Stimulated activated CD8-positive, alpha-beta memory T cell treated with anti-CD3 and anti-CD28 coated beads, Interleukin-4, amount 100 ng/mL, for 4 hours (primary cell): ENCODE measurements at places on chromosomes 4 and X.

GRCh38 chr4:17490575-17491059 is 21.3 kb downstream of the QDPR start:
- no peak for DNase-seq

DNA sequence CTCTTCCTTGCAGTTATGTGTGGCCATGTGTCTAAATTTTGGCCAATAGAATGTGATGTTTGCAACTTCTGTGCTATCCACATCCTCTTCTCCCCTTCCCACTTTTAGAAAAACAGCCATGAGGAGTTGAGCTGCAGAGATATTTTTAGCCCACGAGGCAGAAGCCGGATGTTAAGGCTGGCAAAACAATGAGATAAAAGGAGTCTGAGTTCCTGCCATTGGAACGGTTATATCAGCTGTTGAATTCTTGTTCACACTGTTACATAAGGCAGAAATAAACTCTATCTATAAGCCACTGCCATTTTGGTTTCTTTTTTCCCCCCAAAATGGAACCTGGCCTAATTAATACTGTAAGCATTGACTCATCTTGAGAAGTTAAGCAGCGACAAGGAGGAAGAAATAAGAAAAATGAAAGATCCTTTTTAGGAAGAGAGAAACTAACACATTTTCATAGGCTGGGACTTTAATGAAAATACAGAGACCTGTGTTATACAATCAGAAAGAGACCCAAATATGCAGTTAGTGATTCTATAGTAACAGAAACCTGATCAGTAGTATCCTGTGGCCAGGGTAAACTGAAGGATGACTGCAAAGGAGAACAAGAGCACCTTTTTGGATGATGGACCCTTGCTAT is 200.5 kb downstream of the INPP4B start:
- no peak for DNase-seq

- DNase-seq: no peak
These were observed 52.1 kb upstream of the RAP1GDS1 start for GRCh38 chr4:98209111-98209510.

DNA sequence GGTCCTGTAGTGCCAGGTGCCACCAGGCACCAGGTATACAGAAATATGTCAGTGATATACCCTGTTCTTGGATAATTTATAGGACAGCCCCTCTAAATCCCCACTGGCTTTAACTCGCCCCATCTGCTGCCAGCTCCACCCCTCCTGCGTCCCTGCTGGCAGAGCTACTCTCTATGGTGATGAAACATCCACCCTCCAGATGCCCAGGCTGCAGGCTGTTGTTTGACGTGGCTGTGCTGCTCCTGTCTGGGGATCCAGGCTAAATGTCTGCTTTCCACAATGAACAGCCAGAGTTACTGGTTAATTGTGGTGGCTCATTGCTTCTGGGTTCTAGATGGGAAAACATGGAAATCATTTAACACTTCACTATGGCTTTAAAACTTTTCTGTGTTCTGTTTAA is 12.9 kb downstream of the NHSL2 start:
- DNase-seq: no peak

GRCh38 chr4:128378668-128379067 is 91.1 kb upstream of the PGRMC2 start:
- DNase-seq: no peak

DNA sequence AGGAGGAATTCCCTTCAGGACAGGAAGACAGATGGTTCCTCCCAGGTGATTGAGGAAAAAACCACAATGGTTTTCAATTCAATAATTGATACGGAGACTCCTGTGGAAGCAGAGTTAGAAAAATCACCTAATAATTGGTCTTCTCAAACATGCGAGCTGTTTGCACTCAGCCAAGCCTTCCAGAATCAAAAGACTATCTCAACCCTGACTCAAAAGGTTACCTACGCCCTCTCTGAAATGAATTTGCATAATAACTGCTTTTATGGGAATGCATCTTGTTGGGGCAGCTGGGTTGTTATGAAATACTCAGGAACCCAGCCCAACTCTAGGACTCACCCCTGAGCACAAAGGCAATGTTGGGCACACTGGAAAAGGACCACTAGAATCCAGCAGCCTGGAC is 66.9 kb upstream of the ARSJ start:
- DNase-seq: no peak

GRCh38 chr4:41287005-41287404 is 30.3 kb downstream of the UCHL1 start:
- DNase-seq: no peak

GRCh38 chr4:99927566-99927965 is 18.9 kb downstream of the DNAJB14 start:
- DNase-seq: no peak

GRCh38 chr4:153728151-153728550 is 31.7 kb downstream of the RNF175 start:
- no peak for DNase-seq

DNA sequence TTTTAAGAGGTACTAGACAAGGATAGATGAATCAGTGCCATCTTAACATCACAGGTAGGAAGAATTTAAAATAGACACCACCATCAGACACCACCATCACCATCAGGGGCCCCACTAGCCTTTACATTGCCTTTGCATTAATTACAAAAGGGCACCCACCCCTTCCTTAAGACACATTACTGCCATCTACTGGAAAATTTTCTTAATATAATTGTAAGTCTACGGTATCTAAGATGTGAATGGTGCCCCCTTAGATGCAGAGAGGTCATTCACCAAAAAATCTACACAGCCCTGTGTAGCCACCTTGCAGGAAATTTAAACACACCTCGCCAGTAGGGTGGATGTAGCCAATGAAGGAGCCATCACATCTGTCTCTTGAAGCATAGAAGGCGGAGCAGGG is 184.1 kb downstream of the MID1IP1 start:
- DNase-seq: no peak

GRCh38 chr4:14749910-14750309 is 252.4 kb upstream of the CPEB2 start:
- DNase-seq: no peak

GRCh38 chr4:25881193-25881592 is 18.4 kb upstream of the SEL1L3 start:
- DNase-seq: no peak

DNA sequence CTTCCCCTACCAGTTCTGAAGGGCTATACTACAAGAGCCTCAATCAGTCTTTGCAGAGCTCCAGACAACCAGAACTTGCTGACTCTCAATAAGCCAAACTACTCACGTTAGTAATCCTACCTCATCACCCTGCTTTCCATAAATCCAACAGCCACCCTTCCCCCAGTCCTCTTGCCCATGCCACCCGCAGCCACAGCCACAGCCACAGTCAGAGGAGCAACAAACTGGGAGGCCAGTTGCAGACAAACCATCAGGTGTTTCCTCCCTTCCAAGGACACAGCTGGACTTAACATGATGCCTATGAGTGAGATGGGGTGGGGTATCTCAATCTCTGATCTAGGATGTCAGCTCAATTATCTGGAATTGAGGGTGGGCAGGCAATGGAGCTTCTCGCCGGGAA is 1.0 kb downstream of the GABRA3 start:
- DNase-seq: no peak

- no peak for DNase-seq
These were observed 307.9 kb downstream of the C4orf33 start for GRCh38 chr4:129403848-129404247.

GRCh38 chrX:38754102-38754790 is 47.0 kb upstream of the MID1IP1 start:
- no peak for DNase-seq

DNA sequence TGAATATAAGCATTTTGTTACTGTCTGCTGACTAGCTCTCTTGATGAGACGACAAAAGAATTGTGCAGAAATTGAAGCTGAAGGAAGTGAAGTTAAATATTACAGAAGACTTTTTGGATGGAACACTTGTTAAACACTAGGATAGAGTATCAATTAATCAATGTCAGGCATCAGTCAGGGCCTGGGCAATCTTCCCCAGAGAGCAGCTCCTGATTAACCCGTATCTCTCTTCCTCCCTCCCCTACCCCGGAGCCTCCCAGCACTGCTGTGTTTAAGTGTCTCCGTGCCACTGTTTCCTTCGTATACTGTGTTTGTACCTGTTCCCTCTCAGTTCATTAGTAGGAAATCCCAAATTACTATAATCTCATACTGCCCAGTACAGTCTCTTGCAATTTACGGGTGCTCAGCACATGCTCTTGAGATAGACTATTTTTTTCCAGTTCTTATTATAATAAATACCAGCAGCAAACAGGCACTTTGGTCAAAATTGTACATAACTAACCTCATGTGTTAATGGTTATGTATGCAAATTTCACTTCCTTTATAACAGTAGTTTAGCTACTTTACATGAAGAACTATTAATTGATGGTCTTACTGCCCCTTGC is 765.7 kb upstream of the FTHL17 start:
- no peak for DNase-seq

DNA sequence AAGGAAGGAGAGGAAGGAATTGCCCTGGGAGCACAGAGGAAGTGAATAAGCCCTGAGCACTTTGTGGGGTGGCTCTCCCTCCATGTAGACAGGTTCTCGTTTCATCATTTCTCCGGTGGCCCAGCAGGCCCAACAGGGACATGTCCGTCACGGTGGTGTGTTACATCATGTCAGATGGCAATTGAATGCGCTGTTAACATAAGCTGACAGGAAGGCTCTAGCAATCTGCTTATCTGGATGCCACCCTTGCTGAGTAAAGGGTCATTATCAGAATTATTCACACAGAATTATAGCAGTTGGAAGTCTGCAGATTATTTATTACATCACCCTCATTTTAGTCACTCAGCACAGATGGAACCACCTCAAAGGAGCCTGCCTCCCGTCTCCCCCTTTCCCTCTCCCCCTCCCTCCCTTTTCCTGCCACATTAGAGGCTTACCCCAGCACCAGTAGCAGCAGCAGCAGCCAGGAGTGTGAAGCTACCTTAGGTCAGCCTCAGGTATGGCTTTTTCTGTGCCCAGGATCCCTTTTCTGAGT is 124.3 kb upstream of the TRIM2 start:
- DNase-seq: no peak

- no peak for DNase-seq
These were observed 104.5 kb downstream of the APOOL start for GRCh38 chrX:85108165-85108564.

DNA sequence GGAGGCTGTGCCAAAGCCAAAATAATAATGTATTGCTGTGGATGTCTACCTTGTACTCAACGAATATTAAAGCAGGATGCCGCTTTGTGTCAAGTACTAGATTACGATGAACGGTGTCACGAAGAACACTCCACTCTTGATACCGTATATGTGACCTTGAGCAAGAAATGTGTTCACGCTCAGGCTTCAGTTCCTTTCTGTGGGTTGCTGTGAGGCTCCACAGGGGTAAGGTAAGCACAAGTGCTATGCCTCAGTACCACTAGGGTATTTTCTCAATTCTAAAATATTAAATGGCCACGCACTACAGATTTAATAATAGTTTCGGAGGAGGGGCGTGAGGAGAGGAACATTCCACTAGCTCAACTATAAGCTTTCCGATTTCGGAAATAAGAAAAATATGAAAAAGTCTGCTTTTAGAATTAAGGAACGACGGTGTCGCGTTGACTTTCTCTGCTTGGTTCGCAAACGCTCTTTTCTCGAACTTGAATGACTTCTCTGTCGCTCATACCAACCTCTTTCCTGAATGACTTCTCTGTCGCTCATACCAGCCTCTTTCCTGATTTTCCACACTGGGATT is 607 bp upstream of the SCOC start:
- no peak for DNase-seq

- no peak for DNase-seq
These were observed 257.1 kb upstream of the RPS6KA3 start for GRCh38 chrX:20523626-20524312.

DNA sequence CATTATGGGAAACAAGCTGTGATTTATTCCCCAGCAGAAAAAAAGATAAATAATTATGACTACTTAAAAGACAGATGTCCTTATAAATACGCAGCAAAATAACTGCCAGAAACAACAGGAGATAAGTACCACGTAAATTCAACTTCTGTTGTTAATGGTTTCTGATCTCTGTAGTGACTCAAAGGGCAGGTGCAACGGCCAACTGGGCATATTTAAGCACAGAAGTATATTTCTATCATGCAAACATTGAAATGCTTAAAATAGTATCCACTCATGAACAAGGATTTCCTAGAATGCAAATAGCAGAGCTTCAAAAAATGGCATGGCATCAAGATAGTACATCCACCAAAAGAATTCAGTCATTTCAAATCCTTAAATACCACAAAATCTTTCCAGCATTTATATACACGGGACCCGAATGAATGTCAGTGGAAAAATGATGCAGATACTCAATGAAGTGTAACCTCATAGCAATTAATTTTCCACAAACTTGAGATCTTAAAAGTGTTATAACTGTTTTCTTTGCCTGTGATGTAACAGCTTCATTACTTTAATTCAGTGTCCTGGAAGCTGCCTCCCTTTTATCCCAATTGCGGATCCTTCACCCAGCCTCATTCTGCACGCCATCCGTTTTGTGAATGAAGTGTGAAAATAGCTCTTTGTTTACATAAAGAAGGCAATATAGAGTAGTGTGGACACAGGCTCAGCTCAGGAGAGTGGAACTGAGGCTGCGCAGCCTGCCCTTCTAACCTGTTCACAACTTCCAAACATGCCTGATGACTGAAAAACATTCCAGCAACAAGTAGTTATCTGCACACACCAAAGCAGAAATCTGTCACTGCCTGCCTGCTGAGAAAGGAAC is 10.2 kb downstream of the PDGFC start:
- DNase-seq: no peak

- no peak for DNase-seq
These were observed 3.5 kb downstream of the SPINK2 start for GRCh38 chr4:56817840-56818491.

DNA sequence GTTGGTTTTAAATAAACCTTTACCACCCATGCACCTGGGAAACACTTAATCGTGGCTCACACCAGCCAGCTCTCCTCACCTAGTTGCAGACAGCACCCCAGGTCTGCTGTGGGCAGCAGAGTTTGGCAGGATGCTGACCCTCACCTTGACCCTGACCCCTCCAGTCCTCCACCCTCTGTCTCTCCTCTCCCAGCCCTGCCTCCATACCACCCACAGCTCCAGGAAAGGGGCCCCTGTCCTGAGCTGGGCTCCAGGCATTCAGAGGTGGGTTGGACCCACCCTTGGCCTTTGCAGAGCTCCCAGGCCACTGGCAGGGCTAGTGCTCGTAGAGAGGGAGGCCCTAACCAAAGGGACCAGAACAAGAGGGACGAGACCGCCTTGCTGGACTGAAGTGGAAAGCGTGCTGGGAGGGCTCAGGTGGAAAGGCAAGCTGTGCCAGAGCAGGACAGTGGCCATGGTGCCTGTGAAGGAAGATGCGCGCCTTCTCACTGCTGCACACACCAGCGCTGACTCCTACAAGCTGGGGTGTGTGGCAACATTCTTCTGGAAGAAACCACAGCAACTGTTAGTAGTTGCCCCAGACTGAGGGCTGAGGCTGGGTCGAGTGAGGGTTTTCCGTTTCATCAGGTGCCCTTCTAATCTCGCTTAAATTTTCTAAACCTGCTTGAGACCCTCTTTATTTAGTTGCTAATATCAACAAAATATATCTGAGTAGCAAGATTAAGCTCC is 10.7 kb upstream of the S100P start:
- DNase-seq: no peak

DNA sequence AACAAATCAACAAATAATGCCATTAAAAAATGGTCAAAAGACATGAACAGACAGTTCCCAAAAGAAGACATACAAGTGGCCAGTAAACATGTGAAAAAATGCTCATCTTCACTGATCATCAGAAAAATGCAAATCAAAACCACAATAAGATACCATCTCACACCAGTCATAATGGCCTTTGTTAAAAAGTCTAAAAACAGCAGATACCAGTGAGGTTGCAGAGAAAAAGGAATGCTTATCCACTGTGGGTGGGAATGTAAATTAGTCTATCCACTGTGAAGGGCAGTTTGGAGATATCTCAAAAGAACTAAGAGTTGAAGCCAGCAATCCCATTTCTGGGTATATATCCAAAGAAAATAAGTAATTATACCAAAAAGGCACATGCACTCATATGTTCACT is 668.1 kb upstream of the CPEB2 start:
- no peak for DNase-seq
